ENCODE measurements at places on chromosomes 2 and 18.
A peak's percentile ranks its signal among the peaks of the same experiment; 100 is the strongest.

- DNase-seq = no peak
Measured at GRCh38 chr18:13909141-13909940, 6.0 kb downstream of the MC2R start.

GRCh38 chr2:226220511-226220910, 579.1 kb downstream of the IRS1 start:
- no peak for DNase-seq

DNA sequence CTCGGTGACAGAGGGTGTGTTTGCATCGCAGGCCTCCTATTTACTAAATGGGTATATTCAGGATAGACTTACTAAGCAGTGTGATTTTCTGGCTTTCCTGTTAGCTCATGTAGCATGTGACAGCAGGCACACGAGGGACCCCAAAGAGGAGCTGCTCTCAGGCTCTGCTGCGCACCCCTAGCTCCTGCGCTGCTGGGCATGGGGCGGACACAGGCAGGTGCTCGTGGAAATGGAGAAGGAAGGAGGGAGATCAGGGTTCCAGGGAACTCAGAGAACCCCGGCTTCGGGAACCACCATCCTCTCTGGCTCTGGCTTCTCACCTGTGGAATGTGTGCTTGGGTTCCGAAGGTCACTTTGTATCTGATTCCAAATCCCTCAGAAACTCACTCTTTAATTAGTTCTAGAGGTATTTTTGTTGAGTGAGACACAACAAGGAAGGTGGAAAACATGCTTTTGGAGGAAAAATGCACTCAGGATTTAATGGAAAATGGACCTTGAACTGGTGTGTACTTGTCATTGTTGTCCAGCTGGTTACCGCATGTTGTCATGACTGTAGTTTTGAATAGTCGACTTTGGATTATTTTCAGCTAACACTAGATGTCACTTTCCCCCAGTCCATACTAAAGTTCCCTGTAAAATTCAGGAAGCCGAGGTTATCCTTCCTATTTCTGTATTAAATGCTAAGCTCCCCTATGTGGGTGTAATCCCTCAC, 3.5 kb downstream of the SNTG2 start:
- DNase-seq = no peak

GRCh38 chr2:161159456-161160225, 587 bp upstream of the TANK start:
- no peak for DNase-seq

- no peak for DNase-seq
Measured at GRCh38 chr18:35616664-35617423, 35.3 kb downstream of the GALNT1 start.

DNA sequence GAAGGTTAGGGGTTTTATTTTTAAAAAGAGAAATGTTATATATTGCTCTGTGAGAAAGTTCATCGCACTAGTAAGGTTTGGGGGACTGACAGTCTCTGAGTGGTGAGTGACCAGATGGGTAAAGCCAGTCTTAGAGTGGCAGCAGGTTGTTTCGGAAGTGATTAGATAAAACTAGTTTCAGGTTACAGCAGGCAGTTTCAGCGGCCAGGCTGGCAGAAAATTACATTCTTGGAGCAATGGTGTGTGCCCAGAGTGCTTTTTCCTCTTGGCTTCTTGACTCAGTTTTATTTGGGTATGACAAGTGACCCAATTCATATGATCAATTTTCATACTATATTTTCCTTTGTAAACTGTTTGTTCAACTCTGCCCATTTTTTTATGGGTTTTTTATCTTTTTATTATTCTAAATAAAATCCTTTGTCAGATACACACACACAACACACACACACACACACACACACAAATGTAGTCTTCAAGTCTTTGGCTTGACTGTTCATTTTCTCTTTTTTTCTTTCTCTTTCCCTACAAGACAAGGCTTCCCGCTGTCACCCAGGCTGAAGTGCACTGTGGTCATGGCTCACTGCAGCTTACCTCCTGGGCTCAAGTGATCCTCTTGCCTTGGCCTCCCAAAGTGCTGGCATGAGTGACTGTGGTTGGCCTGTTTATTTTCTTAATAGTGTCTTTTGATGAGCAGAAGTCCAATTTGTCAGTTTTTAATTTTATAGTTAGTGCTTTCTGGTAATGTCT, 30.9 kb downstream of the RALBP1 start:
- DNase-seq = peak; percentile 48

All from NCI-H2171 (cell line).